ENCODE measurements at places on chromosomes 5 and 9.

- DNase-seq = peak; percentile 35
These were observed 20.2 kb downstream of the SLC22A5 start for GRCh38 chr5:132389585-132390286.

DNA sequence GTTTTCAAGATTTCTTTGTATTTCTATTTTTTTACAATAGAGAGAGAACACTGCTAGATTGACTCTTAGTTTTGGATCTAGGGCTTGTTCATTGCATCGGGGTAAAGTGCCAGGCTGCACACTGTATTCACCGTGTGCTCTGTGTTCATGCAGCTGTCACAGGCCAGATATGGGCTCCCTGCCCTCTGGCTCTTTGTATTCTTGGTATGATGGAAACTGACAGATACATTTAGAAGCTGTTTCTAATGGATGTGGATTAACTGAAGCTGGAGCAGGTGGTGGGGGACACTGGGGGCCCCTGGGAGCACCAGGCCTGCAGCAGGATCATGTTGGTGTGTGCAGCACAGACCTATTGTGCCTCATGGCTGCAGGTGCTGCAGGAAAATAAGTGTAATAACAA is 28.0 kb downstream of the SLC36A1 start:
- no peak for DNase-seq

- DNase-seq = no peak
These were observed 91.4 kb upstream of the RAI14 start for GRCh38 chr5:34564710-34565235.

DNA sequence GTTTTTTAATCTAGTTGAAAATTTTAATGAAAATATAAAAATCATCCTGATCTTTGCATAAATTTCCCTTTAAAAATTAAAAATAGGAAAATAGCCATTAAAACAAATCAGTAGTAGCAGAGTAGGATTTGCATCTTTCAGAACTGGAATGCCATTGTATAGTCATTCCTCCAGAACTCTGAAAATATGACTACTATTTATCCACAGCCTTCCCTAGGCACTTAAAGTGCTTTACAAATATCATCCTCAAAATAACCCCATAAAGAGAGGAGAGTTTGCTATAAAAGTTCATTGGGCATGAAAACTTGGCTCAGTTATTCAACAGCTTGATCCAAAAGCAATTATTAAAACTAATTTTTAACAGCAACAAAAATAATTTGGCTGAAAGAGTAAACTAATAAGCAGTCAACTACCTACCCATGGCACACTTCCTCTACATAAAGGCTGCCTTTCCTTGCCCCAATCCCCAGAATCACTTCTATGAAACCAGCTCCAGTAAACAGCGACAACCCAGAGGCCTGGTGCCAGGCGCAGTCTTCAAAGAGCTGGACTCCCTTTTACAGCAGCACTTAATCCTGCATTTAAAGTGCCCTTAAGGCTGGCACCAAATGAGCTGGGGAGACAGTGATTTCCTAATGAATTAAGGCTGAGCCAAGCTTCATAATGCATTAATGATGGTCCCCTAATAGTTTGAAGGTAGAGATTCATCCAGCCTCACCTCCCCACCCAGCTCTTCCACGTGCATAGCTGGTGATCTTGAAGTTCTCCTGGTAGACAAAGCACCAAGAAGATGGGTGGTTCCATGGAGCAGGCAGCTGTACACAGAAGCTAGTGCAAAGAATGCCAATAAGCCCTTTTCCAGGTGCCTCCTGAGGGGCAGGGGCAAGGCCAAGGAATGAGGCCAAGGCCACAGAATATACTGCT is 36.1 kb downstream of the LHFPL2 start:
- no peak for DNase-seq

DNA sequence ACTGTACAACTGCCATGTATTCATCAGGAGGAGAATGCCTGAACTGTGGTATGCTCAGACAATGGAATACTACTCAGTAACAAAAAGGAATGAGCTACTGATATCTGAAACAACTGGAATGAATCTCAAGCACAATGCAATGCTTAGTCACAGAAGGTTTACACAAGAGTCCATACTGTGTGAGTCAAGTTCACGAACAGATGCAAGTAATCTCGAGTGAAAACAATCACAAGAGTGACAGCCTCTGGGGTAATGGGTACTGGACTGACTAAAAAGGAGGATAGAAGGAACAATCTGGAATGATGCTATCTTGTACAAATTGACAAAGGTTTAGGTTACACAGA is 19.5 kb upstream of the GOLGA1 start:
- DNase-seq = no peak

Measured in activated CD8-positive, alpha-beta T cell treated with anti-CD3 and anti-CD28 coated beads for 36 hours (primary cell).